Choroid plexus epithelial cell (primary cell): ENCODE measurements at places on chromosomes 1 and 21.

DNA sequence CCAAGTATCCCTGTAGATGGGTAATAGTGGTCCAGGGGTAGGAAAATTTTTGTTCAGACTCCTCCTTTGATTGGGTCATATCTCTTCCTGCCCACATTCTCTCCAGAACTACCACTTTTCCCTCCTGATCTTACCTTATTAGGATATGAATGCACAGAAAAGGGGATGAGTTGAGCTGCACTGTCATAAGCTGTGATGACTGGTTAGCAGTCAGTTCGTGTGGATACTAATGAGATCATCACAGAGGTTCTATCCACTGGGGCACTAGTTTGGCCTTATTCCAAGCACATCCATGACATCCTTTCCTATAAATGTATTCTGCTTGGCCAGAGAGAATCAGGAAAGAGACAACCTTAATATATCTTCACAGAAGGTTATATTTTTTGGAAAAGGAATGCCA is 22.1 kb upstream of the TBX15 start:
- peak; percentile 42 for DNase-seq

DNA sequence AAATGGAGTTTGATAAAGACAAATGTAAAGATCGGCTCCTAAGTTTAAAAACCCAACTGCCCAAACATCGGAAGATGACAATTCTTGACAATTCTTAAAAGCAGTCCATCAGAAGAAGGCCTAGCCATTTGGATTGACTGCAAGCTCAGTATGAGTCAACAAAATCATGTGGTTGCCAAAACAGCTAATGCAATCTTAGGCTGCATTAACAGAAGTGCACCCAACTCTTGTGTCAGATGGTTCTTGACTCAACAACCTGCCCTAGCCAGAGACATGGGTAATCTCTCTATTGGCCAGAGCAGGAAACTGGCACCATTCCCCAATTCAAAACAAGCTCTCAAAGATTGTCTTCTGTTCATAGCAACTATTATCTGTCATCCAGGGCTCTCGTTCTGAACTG is 9.9 kb upstream of the NCF2 start:
- DNase-seq = peak; percentile 89

GRCh38 chr1:160789702-160790611 is 6.0 kb upstream of the LY9 start:
- DNase-seq = no peak

- peak; percentile 65 for DNase-seq
Observed at GRCh38 chr1:95006681-95007080, 66.1 kb downstream of the ALG14 start.

DNA sequence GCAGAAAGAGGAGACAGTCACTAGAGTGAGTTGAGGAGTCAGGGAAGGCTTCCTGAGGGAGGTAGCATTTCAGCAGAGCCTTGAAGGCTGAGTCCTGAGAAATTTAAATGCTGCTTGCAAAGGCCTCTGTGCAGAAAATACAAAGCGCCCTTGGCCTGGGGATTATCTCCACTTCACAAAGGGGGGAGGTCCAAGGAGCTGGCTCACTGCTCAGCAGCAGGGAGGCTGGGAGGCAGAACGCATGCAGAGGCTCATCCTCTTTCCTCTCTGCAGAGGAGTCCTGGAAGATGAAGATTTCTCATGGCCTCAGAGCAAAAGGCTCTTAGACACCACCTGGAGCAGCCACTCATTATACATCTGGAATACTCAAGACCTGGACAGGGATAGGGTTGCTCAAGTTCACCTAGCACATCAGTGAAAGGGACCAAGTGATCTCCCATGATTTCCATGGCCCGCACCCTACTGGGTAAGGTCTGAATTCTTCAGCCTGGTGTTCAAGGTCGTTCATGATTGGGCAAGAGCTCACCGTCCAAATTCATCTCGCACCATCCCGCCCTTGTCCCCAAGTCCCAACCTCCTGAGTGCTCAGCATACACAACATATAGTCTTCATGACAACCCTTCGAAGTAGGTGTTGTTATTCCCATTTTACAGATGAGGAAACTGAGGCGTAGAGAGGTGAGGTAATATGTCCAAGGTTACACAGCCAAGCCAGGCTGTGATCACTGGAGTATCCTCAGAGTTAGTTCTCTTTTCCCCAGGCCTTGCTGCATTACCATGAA is 9.0 kb downstream of the SLC1A7 start:
- no peak for DNase-seq

GRCh38 chr1:236002025-236002390 is 62.9 kb downstream of the NID1 start:
- DNase-seq = no peak

GRCh38 chr1:108639899-108640560 is 20.9 kb downstream of the HENMT1 start:
- no peak for DNase-seq

DNA sequence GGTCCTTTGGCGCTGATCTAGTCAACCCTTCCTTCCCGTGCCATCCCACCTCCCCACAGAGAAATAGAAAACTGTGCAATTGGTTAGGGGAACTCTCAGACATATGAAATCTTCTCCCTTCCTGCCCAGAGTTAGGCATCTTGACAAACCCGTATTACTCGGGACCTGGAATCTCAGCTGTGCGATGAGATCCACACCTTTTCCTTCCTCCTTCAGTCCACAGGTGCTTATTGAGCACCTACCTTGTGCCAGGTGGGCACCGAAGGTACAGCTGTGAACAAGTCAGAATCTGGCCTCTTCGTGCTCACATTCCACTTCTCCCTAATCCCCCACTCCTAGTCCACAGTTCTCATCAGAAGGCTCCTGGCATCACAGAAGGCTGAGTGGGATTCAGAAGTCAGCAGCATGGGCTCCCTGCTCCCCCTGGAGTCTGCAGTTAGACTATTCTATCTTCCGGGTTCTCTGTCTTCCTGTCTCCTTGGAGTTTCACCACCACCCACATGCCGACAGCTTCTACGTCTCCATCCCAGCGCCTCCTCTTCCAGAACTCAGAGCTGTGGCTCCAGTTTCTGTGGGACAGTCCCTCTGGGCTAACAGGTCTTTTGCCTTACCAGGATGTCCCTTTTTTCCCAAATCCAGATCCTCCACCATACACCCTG is 23.0 kb downstream of the KNCN start:
- DNase-seq = peak; percentile 41

DNA sequence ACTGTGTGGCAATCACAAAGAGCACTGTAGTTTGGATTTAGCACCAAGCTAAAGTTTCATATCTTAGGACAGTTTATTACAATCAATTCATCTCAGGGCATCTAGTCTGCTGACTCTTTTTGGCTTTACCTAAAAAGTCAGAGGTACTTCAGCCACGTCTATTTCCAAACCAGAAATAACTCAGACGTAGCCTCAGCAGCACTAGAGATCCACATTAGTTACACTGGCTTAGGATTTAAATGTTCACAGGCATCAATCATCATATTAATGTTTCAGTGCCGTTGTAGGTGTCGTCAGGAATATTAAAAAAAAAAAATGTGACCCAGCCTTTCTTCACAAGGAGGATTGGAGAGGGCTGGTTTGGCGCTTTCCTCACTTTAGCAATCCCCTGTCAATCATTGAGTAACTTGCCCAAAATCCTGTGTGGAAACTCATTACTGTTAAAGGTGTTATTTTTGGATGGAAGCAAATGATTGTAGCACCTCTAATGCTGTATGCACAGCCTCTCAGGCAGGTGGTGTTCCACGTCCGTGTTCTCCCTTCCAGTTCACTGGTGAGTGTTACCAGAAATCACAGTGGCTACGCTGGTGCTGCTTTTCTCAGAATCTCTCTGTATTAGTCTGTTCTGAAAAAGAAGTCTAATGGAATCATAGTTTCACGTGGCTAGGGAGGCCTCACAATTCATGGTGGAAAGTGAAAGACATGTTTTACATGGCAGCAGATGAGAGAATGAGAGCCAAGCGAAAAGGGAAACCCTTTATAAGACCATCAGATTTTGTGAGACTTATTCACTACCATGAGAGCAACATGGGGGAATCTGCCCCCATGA is 45.4 kb downstream of the NEK7 start:
- no peak for DNase-seq

DNA sequence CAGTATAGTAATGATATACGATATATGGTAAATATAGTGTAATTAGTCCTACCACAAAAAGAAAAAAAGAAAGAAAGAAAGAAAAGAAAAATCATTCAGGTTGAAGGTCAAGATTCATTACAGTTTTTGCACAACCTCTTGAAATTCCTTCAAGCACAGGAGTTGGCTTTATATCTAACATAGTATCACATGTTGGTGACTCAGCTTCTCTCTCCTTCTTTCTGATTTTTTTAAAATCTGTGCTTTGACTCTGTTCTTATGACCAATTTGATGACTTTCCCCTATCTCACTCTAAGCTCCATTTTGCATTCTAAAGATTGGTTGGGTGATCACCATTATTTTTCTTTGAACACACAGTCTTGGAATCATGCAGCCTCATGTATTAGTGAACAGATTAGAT is 148.2 kb upstream of the COL11A1 start:
- DNase-seq = peak; percentile 93

DNA sequence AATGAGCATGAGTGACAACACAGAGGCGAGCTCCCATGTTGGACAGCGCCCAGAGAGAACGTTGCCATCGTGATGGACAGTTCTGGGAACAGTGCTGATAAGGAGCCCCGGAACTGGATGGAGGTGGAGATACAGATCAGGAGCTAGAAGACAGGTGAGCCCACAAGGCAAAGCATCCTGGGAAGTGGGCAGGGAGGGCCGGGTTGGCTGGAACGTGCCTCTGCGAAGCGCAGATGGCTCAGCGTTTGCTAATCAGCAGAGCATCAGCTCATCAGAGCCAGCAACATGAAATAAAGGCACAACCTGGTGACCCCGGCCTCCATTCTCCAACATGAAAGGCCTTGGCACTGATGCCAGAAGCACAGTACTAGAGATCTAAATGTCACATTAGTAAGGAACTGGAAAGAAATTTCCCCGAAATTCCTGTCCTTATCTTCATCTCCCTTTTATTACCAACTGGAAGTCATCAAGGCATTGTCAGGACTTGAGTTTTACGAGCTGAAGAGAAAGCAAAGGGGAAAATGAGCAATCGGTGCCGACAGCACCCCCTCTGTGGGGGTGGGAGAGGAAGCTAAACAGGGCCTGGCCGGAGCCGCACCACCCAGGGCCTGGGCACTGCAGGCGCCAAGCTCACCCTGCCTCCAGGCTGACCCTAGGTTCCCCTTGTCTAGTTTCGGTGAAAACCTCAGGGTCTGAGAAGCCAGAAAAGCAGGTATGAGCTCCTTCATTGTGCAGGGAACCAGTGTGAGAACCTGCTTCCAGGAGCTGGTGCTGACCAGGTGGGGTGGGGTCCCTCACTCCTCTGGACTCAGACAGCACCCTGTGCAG is 19.9 kb downstream of the ABCA4 start:
- DNase-seq = no peak

- DNase-seq = peak; percentile 43
Observed at GRCh38 chr1:116868385-116868784, 41.3 kb upstream of the PTGFRN start.

DNA sequence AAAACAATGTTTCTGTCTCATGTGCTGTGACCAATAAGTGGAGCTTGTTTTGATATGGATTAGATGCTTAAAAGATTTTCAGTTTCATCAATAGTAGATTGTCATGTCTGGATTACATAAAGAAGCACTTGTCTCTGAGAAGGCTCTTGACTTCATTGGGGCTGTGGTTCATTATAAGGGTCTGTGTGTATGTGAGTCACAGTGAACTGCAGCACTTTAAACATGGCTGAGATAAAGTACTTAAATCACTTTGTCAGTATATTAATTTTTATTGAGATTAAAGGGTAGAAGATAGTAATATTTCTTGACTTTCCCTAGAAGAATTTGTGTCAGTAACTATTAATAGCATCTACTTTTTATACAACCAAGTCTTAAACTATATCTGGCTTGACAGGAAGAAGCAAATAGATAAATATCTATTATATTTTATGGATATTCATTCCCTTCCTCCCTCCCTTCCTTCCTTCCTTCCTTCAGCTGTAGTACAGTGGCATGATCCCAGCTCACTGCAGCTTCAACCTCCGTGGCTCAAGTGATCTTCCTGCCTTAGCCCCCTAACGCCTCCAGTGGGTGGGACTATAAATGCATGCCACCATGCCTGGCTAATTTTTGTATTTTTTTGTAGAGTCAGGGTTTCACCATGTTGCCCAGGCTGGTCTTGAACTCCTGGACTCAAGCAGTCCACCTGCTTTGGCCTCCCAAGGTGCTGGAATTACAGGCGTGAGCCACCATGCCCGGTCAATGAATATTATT is 48.8 kb downstream of the ZFYVE9 start:
- no peak for DNase-seq

DNA sequence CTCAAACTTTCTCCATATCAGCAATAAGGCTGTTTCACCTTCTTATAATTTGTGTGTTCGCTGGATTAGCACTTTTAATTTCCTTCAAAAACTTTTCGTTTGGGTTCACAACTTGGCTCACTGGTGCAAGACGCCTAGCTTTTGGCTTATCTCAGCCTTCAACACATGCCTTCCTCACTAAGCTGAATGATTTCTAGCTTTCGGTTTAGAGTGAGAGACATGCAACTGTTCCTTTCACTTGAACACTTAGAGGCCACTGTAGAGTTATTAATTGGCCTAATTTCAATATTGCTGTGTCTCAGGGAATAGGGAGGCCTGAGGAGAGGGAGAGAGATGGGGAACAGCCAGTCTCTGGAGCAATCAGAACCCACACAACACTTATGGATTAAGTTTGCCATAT is 41.2 kb upstream of the IFNLR1 start:
- DNase-seq = no peak

DNA sequence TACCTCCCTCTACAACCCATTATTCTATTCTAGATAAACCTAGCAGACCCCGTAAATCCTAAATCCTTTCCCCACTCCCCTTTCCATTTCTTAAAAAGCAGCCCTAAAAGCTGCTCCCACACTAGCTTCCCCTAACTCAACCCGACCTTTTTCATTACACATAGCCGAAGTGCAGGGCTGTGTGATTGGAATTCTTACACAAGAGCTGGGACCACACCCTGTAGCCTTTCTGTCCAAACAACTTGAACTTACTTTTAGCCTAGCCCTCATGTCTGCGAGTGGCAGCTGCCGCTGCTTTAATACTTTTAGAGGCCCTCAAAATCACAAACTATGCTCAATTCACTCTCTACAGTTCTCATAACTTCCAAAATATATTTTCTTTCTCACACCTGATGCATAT is 19.6 kb upstream of the PDPN start:
- no peak for DNase-seq

DNA sequence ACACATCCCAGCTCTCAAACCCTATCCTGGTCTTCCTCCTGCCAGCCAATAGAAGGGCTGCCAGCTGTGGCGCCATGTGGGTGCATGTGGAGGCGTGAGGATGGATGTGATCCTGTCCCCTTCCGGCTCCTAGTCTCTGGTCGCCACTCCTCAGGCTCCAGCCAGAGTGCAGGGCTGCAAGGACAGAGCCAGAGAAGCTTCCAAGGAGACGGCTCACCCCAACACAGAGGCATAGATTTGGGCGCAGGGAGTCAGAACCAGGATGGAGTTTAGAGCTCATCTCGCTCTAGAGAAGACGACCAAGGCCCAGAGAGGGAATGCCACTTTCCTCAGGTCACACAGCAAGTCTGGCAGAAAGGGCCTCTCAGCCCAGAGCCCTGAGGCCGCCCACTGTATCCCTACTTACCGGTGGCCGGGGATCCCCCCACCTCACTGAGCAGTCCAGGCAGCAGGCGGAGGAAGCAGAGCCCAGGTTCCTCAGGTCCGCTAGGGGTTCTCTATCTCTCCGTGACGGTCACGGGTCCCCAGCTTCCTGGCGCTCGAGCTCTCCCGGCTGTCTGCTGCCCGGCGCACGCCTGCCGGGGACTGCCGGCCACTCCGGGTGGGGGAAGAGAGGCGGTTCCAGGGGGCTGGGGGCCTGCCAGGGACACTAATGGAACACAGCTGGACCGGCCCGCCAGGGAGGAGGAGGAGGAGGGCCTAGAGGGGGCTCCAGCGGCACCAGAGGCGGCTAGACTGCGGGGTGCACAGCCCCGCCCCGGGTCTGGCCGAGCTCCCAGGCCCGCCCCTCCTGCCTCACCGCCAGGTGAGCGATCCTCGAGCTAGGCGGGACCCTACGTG is at the start of gene COL16A1:
TSS of gene COL16A1 (minus strand) at position 587 of the 840 bp plus-strand sequence. CDS start 1,824 bp downstream, outside the sequence.
- DNase-seq = peak; percentile 38
